ENCODE measurements at places on chromosomes 12 and 14. TPM values are rescaled to one million over a fixed set of nuclear protein-coding genes. Genes with fewer than 3 reads are reported as not detected.

GRCh38 chr14:101357559-101358319 is 203.6 kb upstream of the DIO3 start:
- H3K27ac ChIP-seq, result no peak overlapping the region
- no peaks in the 10 kb centered on the region for H3K4me1 ChIP-seq
- DNase-seq, result no peak
- H3K27me3 ChIP-seq, result no peaks in the 10 kb centered on the region

The HSPB8 gene
- polyA plus RNA-seq, result 14.7 TPM

GRCh38 chr12:103623716-103624115 is 36.6 kb downstream of the STAB2 start:
- no peak overlapping the region for H3K27ac ChIP-seq
- H3K36me3 ChIP-seq, result no peaks in the 10 kb centered on the region
- H3K27me3 ChIP-seq, result no peaks in the 10 kb centered on the region

GRCh38 chr12:79344855-79345847 is 345.6 kb downstream of the PAWR start:
- H3K27me3 ChIP-seq, result peaks cover 2% of the 10 kb centered on the region
- no peak overlapping the region for H3K4me3 ChIP-seq
- H3K4me1 ChIP-seq, result no peaks in the 10 kb centered on the region
- peak; percentile 54 for DNase-seq
- H3K27ac ChIP-seq, result no peak overlapping the region

- H3K27me3 ChIP-seq, result no peaks in the 10 kb centered on the region
- no peaks in the 10 kb centered on the region for H3K4me1 ChIP-seq
- DNase-seq, result no peak
- H3K4me3 ChIP-seq, result no peak overlapping the region
- H3K27ac ChIP-seq, result no peak overlapping the region
- peaks cover 2% of the 10 kb centered on the region for H3K36me3 ChIP-seq
Measured at GRCh38 chr14:91126761-91127160, 12.9 kb downstream of the DGLUCY start.

DNA sequence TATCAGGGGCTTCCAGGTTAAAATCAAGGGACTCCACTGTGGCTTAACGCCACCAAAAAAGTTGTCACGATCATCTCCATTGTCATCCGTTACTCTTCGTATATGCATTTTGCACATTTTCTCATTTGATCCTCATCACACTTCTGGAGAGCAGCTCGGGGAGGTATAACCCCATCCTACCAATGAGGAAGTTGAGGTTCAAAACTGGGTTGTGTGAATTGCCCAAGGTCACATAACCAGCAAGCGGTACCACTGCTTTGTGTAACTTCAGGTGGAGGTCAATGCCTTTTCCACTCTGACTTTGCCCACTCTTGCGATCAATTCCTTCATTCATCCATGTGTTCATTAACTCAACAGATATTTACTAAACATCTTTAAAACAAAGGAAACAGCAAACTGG is 71.1 kb upstream of the CCND2 start:
- no peak overlapping the region for H3K4me3 ChIP-seq
- DNase-seq, result no peak
- H3K27me3 ChIP-seq, result peaks cover 1% of the 10 kb centered on the region
- H3K27ac ChIP-seq, result no peak overlapping the region

The PTGR2 gene
- 0.75 TPM for polyA plus RNA-seq

DNA sequence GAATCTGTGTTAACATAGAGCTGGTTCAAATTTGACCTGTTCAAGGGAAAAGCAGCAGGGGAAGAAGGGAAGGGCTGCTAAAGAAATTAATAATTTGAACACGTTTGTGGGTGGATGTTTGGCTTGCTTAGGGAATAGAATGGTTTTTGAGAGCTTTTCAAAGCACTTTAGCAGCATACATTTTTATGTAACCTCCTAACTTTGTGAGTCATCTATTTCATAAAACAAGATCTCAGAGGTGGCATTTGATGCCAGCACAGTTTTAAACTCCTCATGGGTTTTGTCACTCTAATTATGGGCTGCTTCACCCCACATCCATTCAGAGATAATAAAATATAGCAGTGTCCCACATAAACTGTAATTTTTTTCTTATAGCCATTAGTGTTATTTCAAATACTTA is 143.8 kb downstream of the ACSS3 start:
- H3K4me3 ChIP-seq, result no peak overlapping the region
- DNase-seq, result no peak
- H3K4me1 ChIP-seq, result no peaks in the 10 kb centered on the region
- H3K27ac ChIP-seq, result no peak overlapping the region

GRCh38 chr14:102809870-102810269 is 32.6 kb downstream of the TRAF3 start:
- no peaks in the 10 kb centered on the region for H3K27me3 ChIP-seq
- no peaks in the 10 kb centered on the region for H3K4me1 ChIP-seq
- no peak for DNase-seq
- H3K36me3 ChIP-seq, result no peaks in the 10 kb centered on the region
- H3K27ac ChIP-seq, result no peak overlapping the region
- no peak overlapping the region for H3K4me3 ChIP-seq

GRCh38 chr12:79140711-79141110 is 276.1 kb downstream of the SYT1 start:
- DNase-seq, result no peak
- no peak overlapping the region for H3K4me3 ChIP-seq
- H3K27ac ChIP-seq, result no peak overlapping the region
- no peaks in the 10 kb centered on the region for H3K4me1 ChIP-seq
- no peaks in the 10 kb centered on the region for H3K36me3 ChIP-seq

The ACSM4 gene
- polyA plus RNA-seq, result not detected

GRCh38 chr12:109189291-109189690 is 72.9 kb downstream of the ACACB start:
- H3K27me3 ChIP-seq, result no peaks in the 10 kb centered on the region
- H3K4me1 ChIP-seq, result no peaks in the 10 kb centered on the region

DNA sequence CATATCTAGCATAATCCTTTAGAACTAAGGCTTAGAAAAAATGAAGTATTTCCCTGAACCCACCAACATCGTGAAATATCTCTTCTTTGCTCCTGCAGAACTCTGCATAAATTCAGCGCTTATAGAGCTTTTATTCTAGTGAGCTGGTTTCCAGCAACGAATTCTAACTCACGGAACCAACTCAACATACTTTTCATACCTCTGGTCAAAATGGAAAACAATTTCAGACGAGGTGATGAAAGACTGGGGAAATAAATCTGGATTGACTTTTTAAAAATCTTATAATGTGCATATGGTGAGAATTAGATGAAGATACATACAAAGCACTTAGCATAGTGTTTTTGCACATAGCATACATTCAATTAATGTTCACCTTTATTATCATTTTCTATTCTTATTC is 62.6 kb upstream of the BBS10 start:
- no peaks in the 10 kb centered on the region for H3K27me3 ChIP-seq
- no peaks in the 10 kb centered on the region for H3K36me3 ChIP-seq
- H3K27ac ChIP-seq, result no peak overlapping the region
- no peaks in the 10 kb centered on the region for H3K4me1 ChIP-seq

- H3K27ac ChIP-seq, result no peak overlapping the region
- H3K4me1 ChIP-seq, result peaks cover 5% of the 10 kb centered on the region
- H3K4me3 ChIP-seq, result no peak overlapping the region
- no peaks in the 10 kb centered on the region for H3K27me3 ChIP-seq
- DNase-seq, result no peak
Measured at GRCh38 chr14:63452796-63453195, 90.4 kb downstream of the PPP2R5E start.

The OASL gene
- polyA plus RNA-seq, result 0.30 TPM

DNA sequence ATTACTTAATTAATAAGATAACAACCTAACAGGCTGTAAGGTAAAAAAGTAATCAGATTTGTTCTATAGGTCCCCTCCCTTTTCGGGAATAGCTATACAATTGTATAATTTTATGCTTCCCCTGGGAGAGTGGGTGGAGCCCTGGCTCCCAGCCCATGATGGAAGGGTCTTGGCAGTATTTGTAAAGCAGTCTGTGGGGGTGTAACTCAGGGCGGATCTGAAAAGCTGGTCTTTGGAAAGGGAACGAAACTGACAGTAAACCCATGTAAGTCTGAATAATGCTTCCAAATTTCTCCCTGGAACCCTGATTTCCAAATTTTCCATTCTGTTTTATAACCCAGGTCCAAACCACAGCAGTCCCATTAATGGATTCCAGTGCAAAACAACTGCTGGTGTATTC is 110.4 kb downstream of the DAD1 start:
- no peak overlapping the region for H3K4me3 ChIP-seq
- peaks cover 20% of the 10 kb centered on the region for H3K4me1 ChIP-seq
- H3K36me3 ChIP-seq, result no peaks in the 10 kb centered on the region
- no peak for DNase-seq
- peaks cover 23% of the 10 kb centered on the region for H3K27me3 ChIP-seq

The ACRBP gene
- 5.7 TPM for polyA plus RNA-seq

DNA sequence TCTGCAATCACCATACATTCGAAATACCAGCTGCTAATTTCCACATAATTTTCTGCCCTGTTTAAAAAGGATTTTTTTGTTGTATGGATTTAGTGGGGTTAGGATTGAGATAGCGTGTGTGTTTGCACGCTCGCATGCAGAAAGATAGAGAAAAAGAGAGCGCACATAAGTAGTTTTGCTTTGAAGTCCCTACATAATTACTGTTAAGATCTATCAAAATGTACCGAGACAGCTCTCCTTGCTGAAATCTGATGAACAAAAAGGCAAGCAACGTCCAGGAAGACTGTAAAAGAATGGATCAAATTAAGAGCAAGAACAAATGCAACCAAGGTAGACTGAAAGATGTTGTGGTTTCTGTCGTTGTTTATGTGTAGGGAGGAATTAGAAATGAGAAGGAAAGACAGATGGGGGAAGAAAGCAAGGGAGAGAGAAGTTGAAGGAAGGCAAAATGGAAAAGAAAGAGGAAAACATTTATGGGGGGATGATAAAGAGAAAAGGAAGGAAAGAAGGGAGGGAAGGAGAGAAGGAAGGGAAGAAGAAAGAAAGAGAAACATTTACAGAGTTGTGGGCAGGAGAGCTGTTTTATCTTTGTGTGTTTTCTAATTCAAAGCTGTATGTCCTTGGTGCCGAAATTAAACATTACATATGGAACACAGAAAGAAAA is 522.3 kb downstream of the MED13L start:
- H3K4me3 ChIP-seq, result no peak overlapping the region
- H3K27ac ChIP-seq, result no peak overlapping the region
- H3K36me3 ChIP-seq, result no peaks in the 10 kb centered on the region
- no peaks in the 10 kb centered on the region for H3K4me1 ChIP-seq

The IL23A gene
- not detected for polyA plus RNA-seq

- DNase-seq, result no peak
- H3K27me3 ChIP-seq, result peaks cover 3% of the 10 kb centered on the region
- H3K27ac ChIP-seq, result no peak overlapping the region
- no peak overlapping the region for H3K4me3 ChIP-seq
Measured at GRCh38 chr14:22597265-22597664, 835 bp upstream of the ABHD4 start.

The ACOT4 gene
- 0.75 TPM for polyA plus RNA-seq

The NELL2 gene
- 0.11 TPM for polyA plus RNA-seq

- no peak overlapping the region for H3K4me3 ChIP-seq
- no peak for DNase-seq
- H3K4me1 ChIP-seq, result no peaks in the 10 kb centered on the region
Measured at GRCh38 chr14:44701563-44702263, 194.6 kb upstream of the FSCB start.

DNA sequence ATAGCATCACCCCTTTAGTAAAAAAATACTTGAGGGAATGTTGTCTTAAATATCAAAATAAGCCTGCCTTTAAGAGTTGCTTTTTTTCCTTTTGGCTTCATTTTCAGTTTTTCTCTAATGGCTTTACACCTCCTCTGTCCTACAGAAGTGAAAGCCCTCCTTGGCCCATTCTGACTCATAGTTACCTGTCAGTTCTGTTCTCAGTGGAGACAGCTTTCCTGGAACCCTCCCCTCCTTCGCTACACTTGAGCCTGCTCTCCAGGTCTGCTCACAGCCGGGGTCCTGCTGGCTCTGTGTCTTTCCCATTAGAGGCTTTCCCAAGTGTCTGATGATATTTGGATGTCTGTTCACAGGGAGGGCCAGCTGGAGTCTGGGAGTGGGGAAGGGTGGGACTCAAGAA is 84.0 kb downstream of the PELI2 start:
- no peaks in the 10 kb centered on the region for H3K36me3 ChIP-seq
- H3K27me3 ChIP-seq, result no peaks in the 10 kb centered on the region
- DNase-seq, result no peak
- peaks cover 22% of the 10 kb centered on the region for H3K4me1 ChIP-seq
- no peak overlapping the region for H3K4me3 ChIP-seq

The NRDE2 gene
- 7.1 TPM for polyA plus RNA-seq

DNA sequence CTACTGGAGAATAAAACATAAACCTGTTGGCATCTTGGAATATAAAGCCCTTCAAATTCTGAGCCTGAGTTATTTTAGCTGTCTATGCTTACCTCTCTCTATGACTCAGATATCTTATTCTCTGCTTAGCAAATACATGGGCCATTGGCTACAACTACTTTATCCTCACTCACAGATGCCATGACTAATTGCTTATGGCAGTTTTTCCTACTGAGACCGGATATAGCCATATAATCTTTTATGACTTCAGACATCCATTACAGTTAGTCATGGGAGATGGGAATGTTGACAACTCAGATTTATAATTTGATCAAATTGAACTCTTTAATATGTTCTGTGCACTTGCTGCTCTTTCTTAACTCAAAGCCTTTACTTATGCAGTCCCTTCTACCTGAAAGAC is 502.4 kb upstream of the ATP2B1 start:
- peak overlapping the region; percentile 85 for H3K27ac ChIP-seq
- H3K36me3 ChIP-seq, result no peaks in the 10 kb centered on the region
- DNase-seq, result peak; percentile 96
- peaks cover 16% of the 10 kb centered on the region for H3K4me1 ChIP-seq
- no peaks in the 10 kb centered on the region for H3K27me3 ChIP-seq
- no peak overlapping the region for H3K4me3 ChIP-seq

DNA sequence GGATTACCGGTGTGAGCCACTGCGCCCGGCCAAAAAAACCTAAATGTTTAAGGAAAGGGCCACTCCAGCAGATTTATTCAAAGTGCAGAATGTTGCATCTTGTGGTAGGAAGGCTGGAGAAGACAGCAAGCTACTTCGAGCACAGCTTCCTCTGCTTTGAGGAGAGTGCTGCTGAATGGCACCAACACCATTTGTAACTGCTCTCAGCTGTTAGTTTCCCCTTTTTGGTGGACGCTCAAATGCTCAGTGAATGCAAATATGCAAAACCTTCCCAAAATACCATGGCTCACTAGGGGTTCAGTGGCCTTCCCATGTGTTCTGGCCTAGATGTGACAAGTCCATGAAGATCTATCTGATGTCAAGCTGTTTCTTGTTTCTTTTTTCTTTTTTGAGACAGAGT is 2.9 kb upstream of the TDRD9 start:
- H3K36me3 ChIP-seq, result no peaks in the 10 kb centered on the region
- H3K4me3 ChIP-seq, result no peak overlapping the region
- H3K27ac ChIP-seq, result no peak overlapping the region
- peaks cover 2% of the 10 kb centered on the region for H3K4me1 ChIP-seq

The SOX5 gene
- polyA plus RNA-seq, result 0.24 TPM

- H3K36me3 ChIP-seq, result no peaks in the 10 kb centered on the region
- H3K4me3 ChIP-seq, result no peak overlapping the region
- no peaks in the 10 kb centered on the region for H3K4me1 ChIP-seq
- DNase-seq, result no peak
Measured at GRCh38 chr14:23447361-23448350, 12.2 kb upstream of the MYH7 start.

DNA sequence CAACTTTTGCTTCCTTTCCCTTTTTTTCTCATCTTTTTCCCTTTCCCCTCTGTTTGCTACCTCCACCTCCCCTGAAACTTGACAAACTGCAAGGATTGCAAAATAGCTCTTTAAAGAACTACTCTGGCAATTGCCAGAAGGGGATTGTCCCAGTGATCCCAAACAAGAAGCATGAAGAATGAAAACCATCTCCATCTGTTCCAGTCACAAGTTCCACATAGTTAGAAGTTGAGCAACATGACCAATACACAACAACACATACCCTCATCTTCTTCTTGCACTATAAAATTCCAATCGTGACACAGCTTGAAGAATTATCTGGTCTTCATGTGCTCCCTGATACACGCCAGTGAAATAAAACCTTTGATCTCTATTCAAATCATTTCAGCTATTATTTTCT is 93.7 kb upstream of the USP15 start:
- H3K27ac ChIP-seq, result no peak overlapping the region
- no peak overlapping the region for H3K4me3 ChIP-seq

Measured in endothelial cell of umbilical vein (primary cell).